Stimulated activated effector memory CD8-positive, alpha-beta T cell treated with anti-CD3 and anti-CD28 coated beads, Interleukin-12 subunit alpha, Interleukin-12 subunit beta, amount 100 ng/mL, for 72 hours (primary cell): ENCODE measurements at places on chromosomes 7 and 10.

- no peak for DNase-seq
Observed at GRCh38 chr10:47095211-47095610, 184.0 kb downstream of the PTPN20 start.

- DNase-seq: no peak
Observed at GRCh38 chr10:63986536-63986935, 465.3 kb downstream of the REEP3 start.

DNA sequence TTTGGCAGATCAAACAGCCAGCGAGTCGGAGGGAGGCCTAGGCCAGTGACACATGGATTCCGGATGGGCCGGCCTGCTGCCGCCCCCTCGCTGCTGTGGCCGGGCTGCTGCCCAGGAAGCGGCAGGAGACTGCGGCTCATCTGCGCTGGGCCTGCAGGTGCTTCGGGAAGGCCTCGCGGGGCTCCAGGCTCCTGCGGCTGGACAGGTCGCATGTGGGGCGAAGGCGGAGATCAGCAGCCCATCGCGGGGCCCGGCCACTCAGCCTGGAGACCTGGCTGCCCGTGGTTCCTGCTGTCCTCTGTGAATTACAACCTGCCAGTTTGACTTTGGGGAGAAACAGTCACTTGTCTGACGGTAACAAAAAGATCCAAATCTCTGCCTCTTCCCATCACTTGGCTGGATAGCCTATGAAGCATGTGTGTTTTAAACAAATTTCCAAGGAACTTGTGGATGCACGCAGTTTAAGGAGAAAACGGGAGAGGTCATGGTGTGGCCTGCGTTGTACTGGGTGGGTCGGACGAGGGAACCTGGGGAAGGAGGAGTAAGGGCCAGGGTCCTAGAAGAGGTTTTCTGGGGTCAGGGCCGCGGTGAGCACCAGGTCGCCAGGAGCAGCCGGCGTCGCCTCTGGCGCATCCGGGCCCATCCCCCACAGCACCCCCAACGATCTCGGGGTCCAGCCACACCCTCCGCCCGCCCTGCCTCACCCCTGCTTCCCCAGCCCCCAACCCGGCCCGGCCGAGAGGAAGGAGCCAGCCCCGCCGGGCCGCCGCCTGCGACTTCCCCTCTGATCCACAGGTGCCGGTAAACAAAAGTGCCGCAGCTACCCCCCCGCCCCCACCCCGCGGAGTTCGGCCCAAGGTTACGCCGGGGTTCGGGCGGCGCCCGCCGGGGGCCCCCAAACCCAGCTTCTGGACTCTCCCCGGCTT, 1.6 kb downstream of the SPOCK2 start:
- DNase-seq: peak; percentile 25

DNA sequence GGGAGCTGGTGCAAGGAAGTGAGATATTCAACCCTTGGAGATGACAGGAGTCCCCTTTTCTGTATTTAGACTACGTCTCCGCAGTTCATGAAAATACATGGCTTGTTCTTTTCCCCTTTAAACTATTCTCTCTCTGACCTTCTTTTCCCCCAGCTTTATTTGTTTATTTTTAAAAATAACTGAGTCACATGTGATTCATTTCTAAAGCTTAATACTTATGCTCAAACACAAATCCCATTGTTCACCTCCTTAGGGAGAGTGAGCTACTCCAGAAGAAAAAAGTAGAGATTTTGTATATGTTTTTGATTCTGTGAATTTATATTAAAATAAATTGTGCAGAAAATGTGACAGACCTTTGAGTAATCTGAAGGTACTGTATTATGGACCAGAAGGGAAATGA, 35.9 kb upstream of the FZD1 start:
- no peak for DNase-seq

DNA sequence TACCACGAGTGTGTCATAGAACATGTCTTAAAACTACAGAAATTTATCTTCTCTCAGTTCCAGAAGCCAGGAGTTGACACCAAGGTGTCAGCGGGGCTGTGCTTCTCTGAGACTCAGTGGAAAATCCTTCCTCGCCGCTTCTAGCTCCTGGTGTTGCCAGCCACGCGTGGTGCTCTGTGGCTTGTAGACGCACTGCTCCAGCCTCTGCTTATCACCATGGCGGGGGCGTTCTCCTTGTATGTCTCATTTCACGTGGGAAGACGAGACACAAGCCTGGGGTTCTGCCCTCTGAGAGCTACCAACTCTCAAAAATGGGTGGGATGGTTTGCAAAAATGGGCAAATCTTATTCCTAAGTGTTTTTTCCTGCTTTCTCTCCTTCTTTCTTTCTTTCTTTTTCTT, 11.0 kb upstream of the GALNTL5 start:
- DNase-seq: no peak

GRCh38 chr7:14045651-14046050, 56.2 kb upstream of the ETV1 start:
- no peak for DNase-seq

DNA sequence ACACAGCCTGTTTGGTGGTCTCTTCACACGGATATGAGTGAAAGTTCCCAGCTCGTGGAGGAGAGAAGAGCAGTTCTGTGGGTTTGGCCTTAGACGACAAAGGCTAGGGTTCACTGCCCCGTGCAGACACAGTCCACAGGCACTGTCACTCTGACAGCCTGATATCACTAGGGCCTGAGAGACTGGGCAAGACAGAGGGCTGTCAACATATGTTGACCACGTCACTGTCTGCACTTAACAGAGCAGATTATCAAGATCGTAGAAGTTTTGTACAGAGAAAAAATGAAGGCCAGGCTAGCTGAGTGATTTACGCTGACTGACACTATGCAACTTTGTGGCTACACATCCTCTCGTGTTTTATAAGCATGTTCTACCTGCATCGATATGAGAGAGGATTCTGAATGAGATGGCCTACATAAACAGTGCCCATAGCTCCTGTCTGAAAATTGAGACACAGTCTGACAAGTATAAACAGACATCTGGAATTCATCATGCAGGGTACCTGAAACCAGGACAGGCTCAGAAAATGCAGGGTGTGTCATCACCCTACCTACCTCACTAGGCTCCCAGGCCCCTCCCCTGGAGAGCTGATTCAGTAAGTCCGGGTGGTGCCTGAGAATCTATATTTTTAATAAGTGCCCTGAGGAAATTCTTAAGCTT, 120.0 kb downstream of the SGMS1 start:
- no peak for DNase-seq

DNA sequence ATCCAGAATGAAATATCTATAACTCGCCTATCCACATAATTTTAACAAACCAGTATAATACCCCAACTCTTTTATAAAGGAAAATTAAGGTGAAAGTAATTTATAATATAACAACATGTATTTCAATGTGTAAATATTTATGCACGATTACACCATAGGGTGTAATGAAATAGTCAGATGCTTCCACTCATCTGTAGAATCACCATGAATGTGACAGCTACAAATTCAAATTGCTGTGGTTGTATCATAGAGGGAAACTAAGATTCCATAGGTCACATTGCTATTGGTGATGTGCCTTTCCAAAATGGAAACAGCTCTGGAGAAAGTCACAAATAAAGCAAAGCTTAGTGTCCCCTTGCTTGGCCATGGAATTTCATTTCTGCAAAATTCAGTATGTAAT, 95.7 kb downstream of the CPED1 start:
- DNase-seq: no peak

DNA sequence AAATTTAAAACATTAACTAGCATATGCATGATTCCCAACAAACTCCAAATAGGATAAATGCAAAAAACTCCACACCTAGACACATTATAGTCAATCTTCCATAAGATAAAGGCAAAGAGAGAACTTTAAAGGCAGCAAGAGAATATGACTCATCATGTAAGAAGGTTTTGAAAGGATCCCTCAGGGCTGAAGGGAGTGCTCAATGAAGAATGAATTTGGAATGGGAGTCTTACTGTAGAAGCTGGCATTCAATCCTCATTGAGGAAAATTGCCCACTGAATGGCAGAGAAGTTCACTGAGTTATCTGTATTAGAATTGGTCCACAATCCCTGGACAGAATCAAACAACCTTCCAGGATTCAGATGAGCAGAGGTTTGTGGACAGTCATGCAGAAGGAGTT, 26.1 kb upstream of the ZNF365 start:
- DNase-seq: no peak

DNA sequence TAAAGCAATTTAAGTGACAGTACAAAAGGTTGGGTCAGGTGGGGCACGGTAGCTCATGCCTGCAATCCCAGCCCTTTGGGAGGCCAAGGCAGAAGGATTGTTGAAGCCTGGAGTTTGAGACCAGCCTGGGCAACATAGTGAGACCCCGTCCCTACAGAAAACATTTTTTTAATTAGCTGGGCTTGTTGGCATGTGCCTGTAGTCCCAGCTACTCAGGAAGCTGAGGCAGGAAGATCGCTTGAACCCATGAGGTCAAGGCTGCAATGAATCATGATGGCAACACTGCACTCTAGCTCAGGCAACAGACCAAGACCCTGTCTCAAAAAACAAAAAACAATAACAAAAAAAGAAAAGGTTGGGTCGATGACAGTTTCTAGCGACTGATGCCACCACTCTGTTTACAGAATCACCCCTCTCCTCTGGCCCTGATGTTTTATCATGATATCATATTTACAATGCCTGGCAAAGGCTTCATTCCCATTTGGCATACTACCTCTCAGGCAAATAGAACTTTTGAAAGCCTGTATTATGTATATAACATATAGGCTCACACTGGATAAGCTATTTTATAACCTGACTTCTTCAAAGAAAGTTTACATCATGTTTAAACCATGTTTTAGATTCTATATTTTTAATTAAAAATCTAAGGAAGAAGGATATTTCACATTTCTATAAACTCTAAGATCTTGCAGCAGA, 558 bp upstream of the ABCC2 start:
- no peak for DNase-seq

- DNase-seq: no peak
Observed at GRCh38 chr7:98133181-98133580, 26.5 kb downstream of the LMTK2 start.

- no peak for DNase-seq
Observed at GRCh38 chr10:103653581-103654037, 160.1 kb downstream of the NEURL1 start.

DNA sequence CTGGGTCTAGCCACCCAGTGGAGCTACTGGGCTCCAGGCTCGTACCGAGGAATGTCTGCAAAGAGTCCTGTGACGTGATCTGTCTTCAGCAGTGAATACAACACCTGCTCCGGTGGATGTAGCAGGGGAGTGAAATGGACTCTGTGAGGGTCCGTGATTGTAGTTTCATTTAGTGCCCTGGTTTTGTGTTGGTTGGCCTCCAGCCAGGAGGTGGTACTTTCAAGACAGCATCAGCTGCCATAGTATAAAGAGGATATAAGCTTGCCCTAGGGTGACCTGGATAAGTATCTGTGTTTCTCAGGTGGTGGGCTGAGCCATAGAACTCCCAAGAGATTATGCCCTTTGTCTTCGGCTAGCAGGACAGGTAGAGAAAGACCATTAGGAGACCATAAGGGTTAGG, 24.6 kb upstream of the WNT2 start:
- no peak for DNase-seq

- DNase-seq: no peak
Observed at GRCh38 chr10:20207653-20208052, 391.4 kb downstream of the PLXDC2 start.
